ENCODE measurements at places on chromosomes 12 and 14. TPM values are rescaled to one million over a fixed set of nuclear protein-coding genes. Genes with fewer than 3 reads are reported as not detected.

The GPR65 gene
- polyA plus RNA-seq: not detected

DNA sequence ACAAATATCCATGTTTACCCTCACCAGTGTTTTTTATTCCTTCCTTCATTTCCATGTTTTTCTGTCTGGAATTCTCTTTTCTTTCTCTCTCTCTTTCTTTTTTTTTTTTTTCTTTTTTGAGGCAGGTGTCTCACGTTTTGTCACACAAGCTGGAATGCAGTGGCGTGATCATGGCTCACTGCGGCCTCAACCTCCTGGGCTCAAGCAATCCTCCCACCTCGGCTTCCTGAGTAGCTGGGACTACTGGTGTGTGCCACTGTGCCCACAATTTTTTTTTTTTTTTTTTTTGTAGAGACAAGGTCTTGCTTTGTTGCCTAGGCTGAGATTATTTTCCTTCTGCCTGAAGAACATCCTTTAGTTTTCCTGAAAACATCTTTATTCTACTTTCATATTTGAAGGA, 15.0 kb upstream of the AMIGO2 start:
- no peak for DNase-seq

GRCh38 chr14:58782011-58782410, 144.2 kb downstream of the DACT1 start:
- DNase-seq: no peak

DNA sequence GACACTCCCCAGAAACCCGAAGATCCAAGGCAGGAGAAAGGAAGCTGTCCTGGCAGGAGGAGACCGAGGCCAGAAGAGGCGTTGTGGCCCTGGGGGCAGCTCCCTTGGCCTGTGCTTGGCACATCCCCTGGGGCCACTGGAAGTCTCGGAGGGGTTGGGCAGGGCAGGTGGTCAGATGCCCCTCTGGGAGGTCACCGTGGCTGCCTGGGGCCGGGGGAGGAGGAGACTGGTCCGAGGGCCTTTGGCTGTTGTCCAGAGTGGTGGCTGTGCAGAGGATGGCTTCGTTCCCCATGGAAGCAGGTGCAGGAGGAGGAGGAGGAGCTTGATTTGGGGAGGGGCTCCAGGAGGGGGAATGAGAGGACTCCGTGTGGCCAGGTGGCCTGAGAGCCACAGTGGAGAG, 3.3 kb upstream of the NUDT14 start:
- DNase-seq: no peak

- no peak for DNase-seq
These were observed 24.3 kb upstream of the CHGA start for GRCh38 chr14:92898566-92899131.

DNA sequence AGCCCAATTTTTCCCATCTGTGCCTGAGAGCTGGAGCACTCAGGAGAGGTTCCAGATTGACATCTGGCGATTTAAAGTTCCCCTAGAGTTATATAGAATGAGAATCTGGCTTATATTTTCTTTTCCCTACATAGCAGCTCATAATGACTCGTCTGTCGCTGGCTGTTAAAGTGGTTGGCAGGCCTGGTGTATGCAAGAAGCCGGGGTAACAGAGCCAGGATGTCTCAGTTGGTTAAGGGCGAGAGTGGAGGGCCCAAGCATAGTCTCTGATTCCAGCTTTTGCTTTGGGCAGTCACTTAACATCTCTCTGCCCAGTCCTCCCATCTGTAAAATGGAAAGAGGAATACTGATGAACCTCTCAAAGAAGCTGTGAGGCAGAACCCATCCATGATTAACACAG, 751.6 kb downstream of the NOVA1 start:
- DNase-seq: no peak

DNA sequence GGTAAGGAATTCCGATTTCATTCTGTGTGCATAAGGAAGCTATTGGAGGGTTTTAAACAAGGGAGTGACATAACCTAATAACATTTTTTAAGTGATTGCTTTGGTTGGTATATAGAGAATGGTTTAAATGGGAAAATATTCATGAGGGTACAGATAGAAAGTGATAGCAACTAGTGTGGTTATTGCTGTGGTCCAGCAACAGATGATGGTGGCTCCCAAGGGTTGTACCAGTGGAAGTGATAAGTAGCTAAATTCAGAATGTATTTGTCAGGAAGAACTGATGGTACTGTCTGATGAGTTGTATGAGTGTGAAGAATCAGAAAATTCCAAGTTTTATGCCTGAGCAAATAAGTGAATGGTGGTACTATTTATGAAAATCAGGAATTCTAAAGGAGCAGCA, 2.6 kb upstream of the CNOT2 start:
- DNase-seq: no peak

The GRIP1 gene
- 2.6 TPM for polyA plus RNA-seq

The GALNT6 gene
- polyA plus RNA-seq: 5.2 TPM

GRCh38 chr12:46524778-46525177, 152.2 kb upstream of the SLC38A2 start:
- peak; percentile 97 for DNase-seq

GRCh38 chr12:80708975-80709328, 1.5 kb downstream of the MYF6 start:
- DNase-seq: no peak

DNA sequence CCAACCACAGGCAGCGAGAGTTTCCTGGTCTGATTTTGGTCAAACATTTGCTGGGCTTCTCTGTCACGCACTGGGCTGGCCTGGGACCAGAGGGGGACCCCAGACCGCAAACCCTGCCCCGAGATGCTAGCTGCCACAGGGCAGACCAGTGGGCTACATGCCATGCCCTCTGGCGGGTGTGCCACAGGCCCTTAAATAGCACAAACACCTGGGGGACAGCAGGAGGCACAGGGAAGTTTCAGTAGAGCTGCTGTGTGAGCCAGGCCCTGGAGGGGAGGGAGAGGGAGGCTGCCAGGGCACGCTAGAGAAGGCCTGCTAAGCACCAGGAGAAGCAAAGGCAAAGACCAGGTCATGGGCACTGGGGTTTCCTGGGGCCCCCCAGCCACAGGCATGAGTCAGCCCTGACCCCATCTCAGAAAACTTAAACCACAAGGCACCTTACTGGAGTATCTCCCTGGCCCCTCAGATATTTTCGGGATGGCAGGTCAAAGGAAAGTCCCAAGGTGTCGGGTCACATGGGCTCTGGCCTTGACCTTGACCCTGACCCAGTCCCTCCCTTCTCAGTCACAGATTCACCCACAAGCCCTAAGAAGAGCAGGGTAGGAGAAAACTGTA, 29.2 kb downstream of the ITPK1 start:
- DNase-seq: no peak

DNA sequence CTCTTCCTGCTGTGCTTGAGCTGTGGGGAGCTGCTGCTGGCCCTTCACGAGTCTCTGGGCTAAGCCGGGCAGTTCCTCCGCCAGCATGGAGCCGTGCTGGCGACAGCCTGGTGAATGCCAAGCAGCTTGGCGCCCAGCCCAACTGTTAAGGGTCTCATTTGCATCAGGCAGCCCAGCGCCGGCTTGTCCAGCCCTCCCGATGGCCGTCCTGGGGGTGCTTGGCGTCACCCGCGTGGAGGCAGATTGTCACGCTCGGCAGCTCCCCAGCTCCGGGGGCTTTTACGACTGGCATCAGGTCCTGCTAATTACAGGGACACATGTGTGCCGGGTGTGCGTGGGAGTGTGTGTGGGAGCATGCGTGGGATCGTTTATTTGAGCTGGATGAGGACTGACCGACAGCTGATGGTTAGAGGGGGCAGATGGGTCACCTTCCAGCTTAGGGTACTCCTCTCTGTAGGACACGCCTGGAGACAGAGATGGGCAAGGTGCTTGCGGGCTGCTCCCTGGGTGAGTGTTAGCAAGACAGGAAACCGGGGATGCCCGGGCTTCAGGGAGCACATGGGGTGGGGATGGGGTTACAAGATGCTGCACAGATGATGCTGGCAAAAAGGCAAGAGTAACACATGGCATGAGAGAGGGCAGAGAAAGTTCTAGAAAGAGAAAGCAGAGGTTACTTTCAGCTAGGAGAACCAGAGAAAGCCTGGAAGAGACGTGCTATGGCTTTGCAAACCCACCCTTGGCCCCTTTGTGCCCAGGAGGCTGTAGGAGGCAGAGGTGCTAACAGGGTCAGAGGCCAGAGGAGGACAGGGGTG, 64.1 kb downstream of the KIF26A start:
- no peak for DNase-seq

The PRPH gene
- 1.1 TPM for polyA plus RNA-seq

The ACADS gene
- 77.1 TPM for polyA plus RNA-seq

- no peak for DNase-seq
These were observed 24.1 kb upstream of the RPS6KA5 start for GRCh38 chr14:91084516-91084915.

DNA sequence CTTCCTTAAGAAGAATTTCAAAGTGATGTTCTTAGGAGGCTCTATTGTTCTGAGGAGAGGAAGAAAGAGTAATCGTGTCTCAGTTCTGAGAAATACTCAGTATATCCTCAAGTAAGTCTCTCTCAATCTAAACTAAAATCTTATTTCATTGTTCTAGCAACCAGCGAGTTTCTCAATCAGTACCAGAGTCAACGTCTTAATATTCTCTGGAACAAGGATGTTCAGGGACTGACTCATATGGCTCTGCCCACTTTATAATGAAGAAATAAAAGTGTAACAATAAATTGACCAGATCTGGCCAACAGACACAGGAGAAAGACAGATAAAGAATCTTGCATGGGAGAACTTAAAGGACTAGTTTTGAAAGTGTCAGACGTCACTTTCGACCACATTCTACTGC, 469.8 kb upstream of the FLRT2 start:
- peak; percentile 28 for DNase-seq

DNA sequence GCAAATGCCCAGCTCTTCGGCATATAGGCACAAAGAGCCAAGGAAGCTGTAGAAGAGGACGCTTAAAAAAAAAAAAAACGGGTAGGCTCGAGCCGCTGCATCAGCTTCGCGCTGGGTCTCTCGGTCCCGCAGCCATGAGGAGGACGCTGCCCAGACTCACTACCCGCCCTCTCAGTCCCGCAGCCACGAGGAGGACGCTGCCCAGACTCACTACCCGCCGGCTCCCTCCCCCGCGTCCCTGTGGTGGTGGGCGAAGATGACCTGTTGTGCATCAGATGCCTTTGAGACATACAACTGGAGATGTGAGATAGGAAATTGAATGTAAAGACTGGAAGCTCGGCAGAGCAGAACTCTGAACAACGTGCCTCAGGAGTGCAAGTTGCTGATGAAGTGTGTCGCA, 11.4 kb upstream of the SPSB2 start:
- DNase-seq: no peak

GRCh38 chr12:27025116-27025515, 2.8 kb downstream of the MED21 start:
- DNase-seq: no peak

GRCh38 chr12:18294889-18295288, 33.6 kb downstream of the PIK3C2G start:
- DNase-seq: no peak

DNA sequence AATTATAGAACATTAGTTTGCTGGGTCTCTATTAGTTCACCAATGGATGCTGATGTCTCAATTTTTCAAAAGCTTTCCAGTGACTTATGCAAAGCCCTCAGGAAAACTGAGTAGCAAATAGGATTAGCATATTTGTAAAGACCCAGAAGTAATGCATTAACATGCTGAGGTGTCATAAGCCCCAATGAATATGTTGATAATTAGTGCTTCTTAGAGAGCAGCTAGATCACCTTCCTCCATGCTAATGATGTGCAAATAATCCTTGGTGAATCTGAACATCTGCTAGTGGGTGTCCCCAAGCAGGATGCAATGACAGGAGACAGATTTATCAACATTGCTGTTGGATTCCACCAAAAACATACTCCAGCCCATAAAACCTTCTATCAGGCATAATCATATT, 19.0 kb downstream of the IFNG start:
- DNase-seq: no peak

The GNG2 gene
- 4.9 TPM for polyA plus RNA-seq

GRCh38 chr12:94732367-94732990, 82.1 kb upstream of the TMCC3 start:
- no peak for DNase-seq

DNA sequence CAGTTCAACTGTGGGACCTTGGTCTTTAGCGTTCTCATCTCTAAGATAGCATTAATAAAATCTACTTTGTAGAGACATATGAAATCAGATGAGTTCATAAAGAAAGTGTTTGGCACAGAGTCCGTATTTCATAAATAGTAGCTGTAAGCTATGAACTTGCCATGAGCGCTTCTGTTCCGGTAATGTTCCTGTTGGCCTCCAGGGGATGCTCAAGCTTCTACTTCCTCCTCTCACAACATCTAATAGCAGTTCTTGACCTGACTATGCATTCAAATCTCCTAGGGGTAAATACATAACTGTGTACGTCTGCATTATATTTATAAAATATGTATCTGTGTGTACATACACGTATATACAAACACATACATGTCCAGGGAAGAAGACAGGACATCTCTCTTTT, 288.2 kb upstream of the TMPO start:
- DNase-seq: peak; percentile 39

The UBE2N gene
- 168 TPM for polyA plus RNA-seq

The SLCO1B3 gene
- not detected for polyA plus RNA-seq

DNA sequence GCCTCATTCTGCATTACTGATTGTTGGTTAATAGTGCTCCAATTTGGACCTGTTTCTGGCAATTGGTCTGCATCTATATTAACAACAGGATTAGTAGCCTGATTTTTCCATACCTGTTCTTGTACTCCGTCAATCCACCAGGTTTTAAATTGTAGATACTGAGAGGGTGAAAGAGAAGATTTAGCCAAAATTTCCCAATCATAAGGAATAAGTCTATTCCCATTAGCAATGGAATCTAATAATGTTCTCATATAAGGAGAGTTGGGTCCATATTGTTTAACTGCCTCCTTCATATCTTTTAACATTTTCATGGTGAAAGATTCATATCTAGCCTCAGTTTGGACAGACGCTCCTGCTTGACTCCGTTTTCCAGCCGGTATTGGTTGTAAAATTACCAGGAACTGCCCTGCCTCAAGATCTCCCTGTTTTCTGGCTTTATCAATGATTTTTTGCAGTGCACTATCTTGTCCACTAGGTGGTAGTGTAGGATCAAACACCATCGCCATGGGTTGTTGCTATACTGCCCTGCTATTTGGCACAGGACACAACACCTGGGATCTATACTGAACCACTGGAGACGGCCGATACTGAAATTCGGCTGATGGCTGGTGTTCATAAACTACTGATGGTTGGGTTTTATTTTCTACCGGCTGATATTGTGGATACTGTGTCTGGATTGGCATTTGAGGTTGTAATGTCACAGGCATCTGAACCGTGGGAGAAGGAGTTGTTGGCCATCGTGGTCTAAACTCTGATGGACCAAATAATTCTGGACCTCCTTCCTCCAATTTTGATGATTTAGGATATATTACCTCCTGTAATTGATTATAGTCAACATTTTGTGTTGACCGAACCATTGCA, 25.2 kb downstream of the DHRS4L2 start:
- DNase-seq: peak; percentile 78

DNA sequence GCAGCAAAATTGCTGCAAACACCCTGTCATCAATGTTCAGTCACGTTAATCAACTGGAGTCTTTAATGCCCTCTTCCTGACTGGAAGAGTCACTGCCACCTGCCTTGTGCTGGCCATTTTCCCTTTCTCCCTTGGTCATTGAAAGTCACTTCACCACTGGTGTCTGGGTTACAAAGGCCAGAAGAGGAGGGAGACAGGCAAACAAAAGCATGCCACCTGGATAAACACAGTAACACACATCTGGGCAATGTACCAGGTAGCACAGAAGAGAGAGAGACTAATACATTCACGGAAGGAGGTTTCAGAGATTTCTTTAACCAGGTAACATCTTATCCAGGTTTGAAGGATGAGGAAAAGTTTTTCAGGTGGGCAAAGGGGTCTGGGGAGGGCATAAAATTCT, 32.7 kb downstream of the GPHB5 start:
- DNase-seq: no peak

All from cardiac muscle cell (in vitro differentiated cells and primary cell).